ENCODE measurements at places on chromosomes 2 and 18. TPM values are rescaled to one million over a fixed set of nuclear protein-coding genes. Genes with fewer than 3 reads are reported as not detected.

GRCh38 chr2:142822190-142822589 lies 55.3 kb upstream of the KYNU start:
- no peak for DNase-seq

SGO2 gene
- 25.4 TPM for total RNA-seq

SULT1C4 gene
- total RNA-seq = not detected

DNA sequence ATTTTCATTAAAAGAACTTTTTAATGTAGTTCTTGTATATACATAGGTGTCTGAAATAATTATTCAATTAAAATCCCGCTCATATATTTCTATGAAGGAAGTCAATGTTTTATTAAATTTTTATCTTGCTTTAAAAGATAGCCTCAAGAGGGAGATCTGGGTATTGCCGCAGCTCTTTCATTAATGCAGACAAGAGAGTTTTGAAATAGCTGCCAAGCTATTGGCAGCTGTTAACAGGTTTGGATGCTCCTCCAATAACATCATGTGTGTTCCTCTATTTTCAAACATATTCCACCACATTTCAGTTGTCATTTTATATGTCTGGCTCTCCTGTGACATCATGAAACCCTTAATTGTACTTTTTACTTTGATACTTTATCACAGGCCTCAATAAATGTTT lies 12.9 kb upstream of the NT5C1B start:
- no peak for DNase-seq

Measured in HCT116 (cell line).